ENCODE measurements at places on chromosomes 6 and 20. TPM values are rescaled to one million over a fixed set of nuclear protein-coding genes. Genes with fewer than 3 reads are reported as not detected.

CLVS2 gene
- total RNA-seq = not detected

GRCh38 chr20:43284486-43284885, 94.8 kb upstream of the PTPRT start:
- no peaks in the 10 kb centered on the region for H3K36me3 ChIP-seq
- no peak for DNase-seq
- H3K4me1 ChIP-seq = no peaks in the 10 kb centered on the region
- no peak overlapping the region for H3K27ac ChIP-seq
- H3K4me3 ChIP-seq = no peak overlapping the region
- H3K27me3 ChIP-seq = no peaks in the 10 kb centered on the region

DNA sequence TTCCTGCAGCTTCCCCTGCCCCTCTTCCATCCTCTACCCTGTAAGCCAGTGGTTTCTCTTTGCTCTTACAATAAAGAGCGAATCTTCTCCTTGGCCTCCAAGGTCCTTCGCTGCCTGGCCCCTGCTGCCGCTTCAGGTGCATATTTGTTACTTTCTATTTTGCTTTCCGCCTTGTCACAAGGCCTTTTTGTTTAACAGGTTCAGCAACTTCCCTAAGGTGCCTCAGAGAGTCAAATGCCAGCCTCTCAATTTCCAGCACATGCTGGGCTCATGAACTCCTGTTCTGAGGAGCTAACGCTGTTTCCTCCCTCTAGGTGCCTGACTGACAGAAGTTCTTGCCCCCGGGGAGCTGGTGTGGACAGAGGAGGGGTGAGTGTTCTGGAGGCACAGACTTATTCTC, 42.4 kb upstream of the EPB41L1 start:
- H3K27ac ChIP-seq = no peak overlapping the region
- peaks cover 8% of the 10 kb centered on the region for H3K27me3 ChIP-seq
- peaks cover 6% of the 10 kb centered on the region for H3K4me1 ChIP-seq
- peaks cover 3% of the 10 kb centered on the region for H3K36me3 ChIP-seq
- no peak for DNase-seq

GRCh38 chr6:4670290-4670689, 105.9 kb upstream of the CDYL start:
- no peaks in the 10 kb centered on the region for H3K27me3 ChIP-seq
- no peak overlapping the region for H3K27ac ChIP-seq
- no peaks in the 10 kb centered on the region for H3K36me3 ChIP-seq
- no peak overlapping the region for H3K4me3 ChIP-seq
- peaks cover 14% of the 10 kb centered on the region for H3K4me1 ChIP-seq

DNA sequence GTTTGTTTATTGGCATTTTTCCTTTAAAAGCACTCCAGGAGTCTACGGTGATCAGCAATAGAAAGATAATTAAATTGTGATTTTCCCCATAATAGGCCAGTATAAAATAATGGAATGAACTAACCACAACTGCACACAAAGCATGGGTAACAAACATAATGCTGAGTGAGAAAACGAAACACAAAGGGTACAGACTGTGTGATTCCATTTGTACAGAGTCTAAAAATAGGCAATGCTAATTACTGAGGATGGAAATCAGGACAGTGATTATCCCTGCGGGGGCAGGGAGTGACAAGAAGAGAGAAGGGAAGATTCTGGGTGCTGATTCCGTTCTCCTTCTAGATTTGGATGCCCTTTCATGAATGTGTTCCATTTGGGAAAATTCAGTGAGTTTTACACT, 478.1 kb downstream of the PREX1 start:
- H3K4me3 ChIP-seq = no peak overlapping the region
- DNase-seq = no peak
- H3K36me3 ChIP-seq = no peaks in the 10 kb centered on the region
